ENCODE measurements at places on chromosomes 7 and 10. TPM values are rescaled to one million over a fixed set of nuclear protein-coding genes. Genes with fewer than 3 reads are reported as not detected.
A peak's percentile ranks its signal among the peaks of the same experiment; 100 is the strongest.

DNA sequence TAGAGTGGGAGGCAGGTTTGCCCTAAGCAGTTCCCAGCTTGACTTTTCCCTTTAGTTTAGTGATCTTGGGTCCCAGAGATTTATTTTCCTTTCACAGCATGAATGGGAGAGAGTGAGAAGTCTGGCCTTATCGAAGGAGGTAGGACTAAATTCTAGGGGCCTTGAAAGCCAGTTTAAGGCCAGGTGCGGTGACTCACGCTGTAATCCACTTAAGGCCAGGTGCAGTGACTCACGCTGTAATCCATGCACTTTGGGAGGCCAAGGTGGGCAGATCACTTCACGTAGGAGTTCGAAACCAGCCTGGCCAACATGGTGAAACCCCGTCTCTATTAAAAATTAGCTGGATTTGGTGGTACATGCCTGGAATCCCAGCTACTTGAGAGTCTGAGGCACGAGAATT lies 392.2 kb downstream of the ACTR3B start:
- no peak for DNase-seq

DNA sequence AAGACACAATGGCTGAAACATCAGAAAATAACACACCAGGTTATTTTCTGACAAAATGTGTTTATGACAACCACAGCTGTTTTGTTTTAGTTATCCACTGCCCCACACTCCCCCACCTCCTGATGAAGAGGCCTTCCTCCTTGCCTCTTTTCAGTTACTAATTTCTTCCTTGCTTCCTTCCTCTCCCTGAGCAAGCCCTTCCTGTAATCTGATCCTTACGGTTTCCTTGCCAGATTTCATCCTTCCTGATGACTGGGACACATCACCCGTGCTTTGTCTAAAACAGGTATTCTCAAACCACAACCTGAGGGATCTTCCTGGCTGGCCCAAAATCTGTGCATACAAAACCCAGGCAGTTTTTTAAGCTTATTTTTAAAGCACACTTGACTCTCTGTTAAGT lies 39.4 kb downstream of the CHST15 start:
- no peak for DNase-seq

DNA sequence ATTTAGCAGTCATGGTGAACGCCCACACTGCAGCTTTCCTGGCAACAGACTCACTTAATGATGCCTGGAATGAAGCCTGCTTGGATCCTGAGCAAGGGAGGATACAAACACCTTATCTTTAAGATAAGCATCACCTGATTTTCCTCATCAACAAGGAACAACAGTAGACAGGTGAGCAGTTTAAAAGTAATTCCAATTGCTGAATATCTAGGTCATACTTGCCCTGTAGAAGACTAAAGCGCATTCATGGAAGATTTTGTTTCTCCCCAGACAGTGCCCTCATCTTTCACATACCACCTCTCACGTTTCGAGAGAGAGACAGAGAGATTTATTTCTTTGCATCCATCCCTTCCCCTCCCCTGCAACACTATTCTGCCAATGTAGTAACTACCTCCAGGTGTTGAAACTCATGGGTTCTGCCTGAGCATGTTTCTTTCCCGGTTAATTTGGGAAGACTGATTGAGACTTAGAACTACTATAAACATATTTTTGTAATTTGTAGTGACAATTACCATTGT lies 660.7 kb downstream of the PARD3 start:
- no peak for DNase-seq

Gene ST8SIA6
- total RNA-seq = 4.5 TPM

DNA sequence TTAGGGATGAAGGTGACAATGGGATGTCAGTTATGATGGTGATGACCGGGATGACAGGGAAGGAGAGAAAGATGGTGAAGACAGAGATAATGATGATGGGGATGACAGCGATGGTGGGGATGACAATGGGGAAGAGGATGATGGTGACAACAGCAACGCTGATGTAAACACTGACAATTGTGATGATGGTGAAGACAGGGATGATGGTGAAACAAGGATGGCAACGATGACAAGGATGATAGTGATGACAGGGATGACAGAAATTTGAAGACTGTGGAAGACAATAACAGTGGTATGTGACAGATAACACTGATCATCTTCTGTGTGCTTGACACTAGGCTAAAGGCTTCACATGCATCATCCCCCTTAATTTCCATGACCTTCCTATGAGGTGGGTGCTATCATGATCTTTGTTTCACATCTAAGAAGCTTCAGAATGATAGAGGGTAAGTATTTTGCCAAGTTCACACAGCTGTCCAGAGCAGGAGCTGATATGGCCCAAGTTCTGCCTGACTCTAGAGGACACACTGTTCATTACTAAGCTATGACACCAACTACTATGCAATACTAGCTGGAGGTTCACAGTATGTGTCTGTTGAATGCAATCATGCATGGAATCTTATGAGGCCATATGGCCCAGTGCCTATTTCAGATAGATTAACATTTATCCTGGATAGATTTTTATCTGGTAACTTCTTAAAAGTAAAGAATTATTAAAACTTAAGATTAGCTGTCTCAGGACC lies 105.6 kb downstream of the RNLS start:
- DNase-seq = no peak

DNA sequence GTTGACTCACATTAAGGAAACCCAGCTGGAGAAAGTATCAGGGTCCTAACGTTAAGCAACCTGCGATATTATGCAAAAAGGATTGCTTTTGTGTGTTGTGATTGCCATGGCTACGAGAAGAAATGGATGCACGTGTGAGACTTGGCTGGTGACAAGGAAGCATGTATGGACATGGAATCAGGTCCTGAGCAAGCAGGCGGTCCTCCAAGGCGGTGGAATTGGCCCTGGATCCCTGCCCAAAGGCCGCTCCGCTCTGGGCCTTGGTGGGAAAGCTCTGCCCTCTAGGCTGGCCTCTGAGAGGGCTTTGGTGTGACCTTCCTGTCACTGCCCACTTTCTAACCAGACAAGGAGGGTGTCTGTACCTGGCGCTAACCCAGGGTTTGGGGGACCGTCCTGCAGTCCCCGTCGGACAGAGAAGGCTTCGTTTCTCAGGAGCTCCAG lies 192.1 kb downstream of the EBF3 start:
- DNase-seq = peak; percentile 48

DNA sequence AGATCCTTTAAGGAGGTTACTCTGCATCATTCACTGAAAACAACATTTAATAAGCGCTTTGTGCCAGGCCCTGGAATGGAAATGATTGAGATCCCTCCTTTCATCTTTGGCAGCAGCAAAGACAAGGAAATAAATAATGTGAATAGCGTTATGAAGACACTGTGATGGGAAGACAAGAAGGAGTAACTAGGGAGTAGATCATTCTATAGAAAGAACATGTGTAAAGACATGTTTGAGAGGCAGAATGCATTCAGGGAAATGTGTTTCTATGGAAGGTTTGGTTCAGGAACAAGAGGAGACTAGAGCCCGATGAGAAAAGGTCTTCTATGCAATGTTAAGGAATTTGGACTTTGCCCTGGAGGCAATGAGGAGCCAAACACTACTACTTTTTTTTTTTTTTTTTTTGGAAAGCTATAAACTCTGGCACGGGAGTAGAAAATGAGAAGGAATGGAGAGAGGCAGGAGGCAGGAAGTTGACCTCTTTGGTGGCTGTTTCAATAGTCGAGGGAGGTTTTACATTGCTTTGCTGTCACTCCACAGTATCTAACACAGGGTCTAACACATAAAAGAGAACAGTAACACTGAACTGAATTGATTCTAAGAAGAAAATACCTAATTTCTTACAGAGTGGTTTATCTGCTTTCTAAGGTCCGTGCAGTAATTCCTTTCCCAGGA lies 44.9 kb downstream of the SMURF1 start:
- no peak for DNase-seq

DNA sequence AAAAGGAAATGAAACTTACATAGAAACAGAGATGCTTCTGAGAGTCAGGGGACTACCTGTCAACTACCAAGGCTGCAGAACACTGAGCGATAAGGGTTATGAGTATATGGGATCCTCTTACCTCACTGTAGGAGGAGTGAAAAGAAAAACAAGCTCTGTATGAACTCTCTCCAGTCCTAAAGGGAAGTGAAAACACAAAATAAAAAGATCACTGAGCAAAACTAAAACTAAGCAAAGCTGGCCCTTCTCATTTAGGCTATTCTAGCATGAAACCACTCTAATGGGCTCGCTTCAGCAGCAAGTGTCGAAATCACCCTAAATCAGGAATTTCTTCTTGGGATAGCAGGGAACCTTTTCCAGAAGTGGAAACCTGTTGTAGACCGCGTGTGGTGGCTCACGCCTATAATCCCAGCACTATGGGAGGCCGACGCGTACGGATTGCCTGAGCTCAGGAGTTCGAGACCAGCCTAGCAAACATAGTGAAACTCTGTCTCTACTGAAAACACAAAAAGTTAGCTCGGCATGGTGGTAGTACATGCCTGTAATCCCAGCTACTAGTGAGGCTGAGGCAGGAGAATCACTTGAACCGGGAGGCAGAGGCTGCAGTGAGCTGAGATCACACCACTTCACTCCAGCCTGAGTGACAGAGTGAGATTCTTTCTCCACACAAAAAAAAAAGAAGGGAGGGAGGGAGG lies 27.0 kb downstream of the DCLRE1C start:
- DNase-seq = no peak

GRCh38 chr7:157635669-157636068 lies 298.9 kb downstream of the DNAJB6 start:
- DNase-seq = no peak

Data from posterior vena cava (tissue), 2 donors.